AG04449 (cell line): ENCODE measurements at places on chromosomes 4 and X.

DNA sequence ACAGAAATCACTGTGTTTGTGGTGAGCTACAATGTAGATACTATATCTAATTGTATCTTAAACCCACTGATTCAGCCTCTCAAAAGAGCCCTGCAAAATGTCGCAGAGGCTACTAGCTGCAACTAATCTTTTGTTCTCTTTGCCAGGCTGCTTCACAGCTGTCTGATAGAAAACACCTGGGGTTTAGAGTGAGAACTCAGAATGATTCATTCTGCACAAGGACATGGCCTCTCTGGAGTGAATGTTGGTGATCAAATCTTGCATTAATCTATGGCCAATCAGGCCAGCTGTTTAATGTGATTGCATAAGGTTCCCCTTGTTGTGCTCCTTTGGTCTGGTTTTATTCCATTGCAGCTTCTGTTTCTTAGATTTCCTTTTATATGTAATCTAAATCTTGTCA, 100.3 kb downstream of the EMCN start:
- DNase-seq: no peak

- DNase-seq: no peak
These were observed 7.1 kb downstream of the SMIM9 start for GRCh38 chrX:154827194-154828015.

DNA sequence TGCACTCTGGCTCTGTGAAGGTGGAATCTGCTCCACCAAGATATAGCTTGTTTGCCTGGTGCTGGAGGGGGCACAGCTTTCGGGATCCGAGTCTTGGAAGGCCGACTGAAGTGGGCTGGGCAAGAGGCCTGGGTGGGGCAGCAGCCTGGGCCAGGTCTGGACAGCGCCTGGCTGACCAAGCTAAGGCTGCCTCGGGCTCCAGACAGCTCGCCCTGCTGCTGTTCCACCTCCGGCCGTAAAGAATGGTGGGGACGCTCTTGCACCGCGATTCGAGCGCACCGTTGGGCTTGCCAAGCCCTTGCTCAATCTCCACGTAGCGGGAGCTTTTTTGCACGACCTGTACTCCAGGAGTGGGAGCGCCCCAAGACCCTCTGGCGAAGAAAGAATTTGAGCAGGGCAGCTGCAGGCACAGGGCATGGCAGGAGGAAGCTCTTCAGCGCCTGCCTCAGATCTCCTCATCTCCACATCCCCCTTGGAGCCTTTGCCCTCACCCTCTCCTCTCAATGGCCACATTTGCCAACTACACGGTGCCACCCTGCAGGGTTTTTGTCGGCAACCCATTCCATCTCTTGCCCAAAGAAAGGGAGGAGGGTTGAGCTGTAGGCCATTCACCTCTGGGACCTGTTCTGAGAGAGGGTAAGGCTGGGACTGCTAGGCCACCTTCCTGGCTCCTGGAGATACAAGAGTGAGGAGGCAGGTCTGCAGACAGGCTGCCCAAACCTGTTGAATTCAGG, 18.9 kb downstream of the CNGA2 start:
- no peak for DNase-seq

DNA sequence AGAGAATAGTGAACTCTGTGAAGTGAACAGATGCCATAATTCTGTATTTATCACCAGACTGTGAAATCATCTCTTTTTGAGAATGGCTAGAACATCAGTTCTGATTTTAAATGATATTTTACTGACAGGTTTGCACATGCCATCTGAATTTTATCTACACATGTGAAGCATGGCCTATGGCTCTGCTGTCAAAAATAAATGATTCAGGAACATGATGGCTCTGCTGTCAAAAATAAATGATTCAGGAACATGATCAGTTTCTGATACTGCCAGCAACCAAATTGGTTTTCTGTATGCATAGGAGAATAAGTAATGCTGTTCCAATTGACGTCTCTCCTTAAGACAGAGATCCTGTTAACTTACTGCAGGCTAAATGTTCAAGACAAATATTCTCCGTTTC, 70.6 kb upstream of the TLL1 start:
- no peak for DNase-seq

DNA sequence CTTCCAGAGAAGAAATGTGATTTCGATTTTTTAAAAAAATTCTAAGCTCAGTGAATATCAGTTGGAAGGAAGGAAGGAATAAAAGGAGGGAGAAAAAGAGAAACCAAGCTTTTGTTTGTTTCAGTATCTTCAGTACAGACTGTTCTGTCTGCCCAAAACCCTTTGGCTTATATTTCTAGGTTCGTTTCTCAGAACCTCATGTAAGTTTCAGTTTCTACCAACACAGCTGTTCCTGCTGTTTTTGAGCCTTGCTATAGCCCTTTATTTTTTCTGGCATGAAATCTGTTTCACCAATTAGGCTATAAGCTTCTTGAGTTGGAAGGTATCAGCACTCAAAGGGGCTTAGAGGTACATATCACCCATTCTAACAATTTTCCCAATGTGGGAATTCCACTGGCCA, 157.9 kb downstream of the GBA3 start:
- DNase-seq: no peak

DNA sequence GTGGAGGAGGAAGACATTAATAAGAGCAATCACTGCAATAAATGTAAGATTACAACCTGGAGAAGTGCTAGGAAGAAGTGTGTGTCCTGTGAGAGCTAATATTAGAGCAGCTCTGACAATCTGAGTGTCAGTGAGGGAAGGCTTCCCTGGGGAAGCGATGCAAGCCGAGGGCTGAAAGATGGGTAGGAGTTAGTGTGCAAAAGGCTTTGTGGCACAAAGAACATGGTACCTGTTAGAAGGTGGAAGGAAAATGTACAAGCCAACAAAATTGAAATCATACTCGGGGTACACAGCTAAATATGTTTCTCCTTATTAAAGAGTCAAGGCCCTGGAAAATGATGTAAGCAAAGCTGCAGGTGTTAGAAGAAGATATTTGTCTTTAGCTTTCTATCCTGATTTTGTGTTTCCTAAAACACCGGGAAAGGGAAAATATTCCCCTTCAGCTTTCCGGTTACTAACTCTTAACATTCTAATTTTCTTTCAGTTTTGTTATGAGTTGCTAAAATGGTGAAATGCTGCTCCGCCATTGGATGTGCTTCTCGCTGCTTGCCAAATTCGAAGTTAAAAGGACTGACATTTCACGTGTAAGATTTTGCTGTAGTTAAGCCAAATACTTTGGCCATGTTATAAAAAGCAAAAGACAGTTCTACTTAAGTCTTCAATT, 808 bp downstream of the THAP6 start:
- no peak for DNase-seq

DNA sequence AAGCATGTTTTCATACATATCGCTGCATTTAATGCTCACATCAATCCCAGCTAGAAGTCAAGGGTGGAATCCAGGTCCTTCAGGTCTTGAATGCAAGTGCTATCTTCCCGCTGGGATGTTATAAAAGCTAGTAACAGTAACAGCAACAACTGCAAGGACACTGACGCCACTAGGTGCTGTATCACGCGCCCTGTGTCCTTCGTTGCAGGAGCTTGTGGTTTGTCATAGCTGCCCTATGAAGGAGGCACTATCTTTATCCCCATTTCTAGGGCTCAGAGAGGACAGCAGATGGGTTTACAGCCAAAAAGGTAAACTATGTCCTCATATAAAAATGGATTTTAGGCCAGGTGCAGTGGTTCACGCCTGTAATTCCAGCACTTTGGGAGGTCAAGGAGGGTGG, 202.9 kb downstream of the NSUN7 start:
- no peak for DNase-seq

- no peak for DNase-seq
These were observed 89.0 kb upstream of the NMU start for GRCh38 chr4:55725057-55725456.

GRCh38 chr4:149912000-149912399, 96.4 kb upstream of the IQCM start:
- no peak for DNase-seq

DNA sequence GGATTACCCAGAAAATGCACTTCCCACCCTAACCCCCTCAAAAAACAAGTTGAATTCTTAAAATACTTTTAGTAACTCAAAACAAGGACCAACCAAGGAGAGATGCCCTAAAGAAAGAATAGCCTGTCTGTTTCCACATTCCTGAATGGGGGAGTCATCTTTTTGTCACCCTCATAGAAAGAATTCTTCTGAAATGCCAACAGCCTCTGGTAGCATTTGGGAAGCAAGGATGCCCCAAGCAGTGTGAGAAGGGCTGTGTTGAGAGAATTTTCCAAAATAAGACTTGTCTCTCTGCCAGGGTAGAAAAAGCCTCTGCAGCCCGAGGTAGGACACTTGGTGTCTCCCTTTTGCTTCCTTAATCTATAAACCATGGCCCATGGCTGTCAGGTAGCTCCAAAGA, 173.1 kb upstream of the VCX3A start:
- no peak for DNase-seq

DNA sequence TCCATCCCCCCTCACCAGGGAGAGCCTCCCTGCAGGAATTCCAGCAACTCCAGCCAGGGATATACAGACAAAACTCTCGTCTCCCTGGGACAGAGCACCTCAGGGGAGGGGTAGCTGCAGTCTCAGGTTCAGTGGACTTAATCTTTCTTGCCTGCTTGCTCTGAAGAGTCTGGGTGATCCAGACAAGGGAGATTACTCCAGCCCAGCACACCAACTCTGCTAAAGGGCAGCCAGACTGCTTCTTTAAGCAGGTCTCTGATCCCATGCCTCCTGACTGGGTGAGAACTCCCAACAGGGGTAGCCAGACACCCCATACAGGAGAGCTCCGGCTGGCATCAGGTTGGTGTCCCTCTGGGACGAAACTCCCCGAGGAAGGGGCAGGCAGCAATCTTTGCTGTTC, 888.7 kb downstream of the RAB28 start:
- DNase-seq: no peak

- no peak for DNase-seq
These were observed 160.1 kb upstream of the FSTL5 start for GRCh38 chr4:162323919-162324318.
